Effector memory CD4-positive, alpha-beta T cell (primary cell): ENCODE measurements at places on chromosomes 1 and 21.

DNA sequence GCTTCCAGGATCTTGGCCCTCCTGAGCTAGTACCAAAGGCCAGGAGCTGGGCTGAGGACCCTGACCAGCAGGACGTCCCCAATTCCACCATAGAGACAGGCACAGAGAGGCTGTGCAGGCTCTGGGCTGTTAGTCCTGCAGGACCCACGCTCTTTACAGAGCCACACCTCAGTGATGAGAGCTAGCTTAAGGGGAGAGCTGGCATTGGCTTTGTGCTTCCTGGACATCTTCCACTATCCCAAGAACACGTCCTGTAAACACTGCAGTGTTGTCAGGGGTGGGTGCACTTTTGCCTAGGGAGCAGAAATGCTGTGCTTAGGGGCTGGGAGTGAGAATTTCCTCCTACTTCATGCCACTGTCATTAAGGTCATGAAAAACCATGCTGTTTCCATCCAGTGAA, 91.7 kb upstream of the EDN2 start:
- no peak for DNase-seq

- no peak for DNase-seq
These were observed 25.5 kb upstream of the RBBP5 start for GRCh38 chr1:205147191-205147835.

- no peak for DNase-seq
These were observed 5.0 kb upstream of the AHCYL1 start for GRCh38 chr1:109979489-109980091.

- no peak for DNase-seq
These were observed 173.5 kb downstream of the DISC1 start for GRCh38 chr1:231800108-231800507.

GRCh38 chr1:89363196-89363595, 663 bp upstream of the GBP6 start:
- no peak for DNase-seq

GRCh38 chr1:192225266-192225665, 67.0 kb downstream of the RGS18 start:
- DNase-seq = no peak

DNA sequence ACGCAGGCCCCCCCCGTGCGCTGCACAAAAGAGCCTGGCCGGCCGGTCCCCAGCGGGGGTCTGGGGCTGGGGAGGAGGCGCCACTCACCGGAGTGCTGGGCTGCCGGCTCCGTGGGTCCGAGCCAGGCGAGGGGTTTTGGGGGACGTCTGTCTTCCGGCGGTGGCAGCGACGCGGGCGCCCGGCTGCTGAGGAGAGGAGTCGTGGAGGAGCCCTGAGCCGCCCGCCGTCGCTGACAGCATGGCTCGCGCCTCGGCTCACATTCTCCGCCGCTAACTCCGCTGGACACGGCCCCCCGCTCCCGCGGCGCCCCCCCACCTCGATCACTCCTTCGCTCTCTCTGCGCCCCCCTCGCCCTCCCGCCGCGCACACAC, 649 bp downstream of the AHDC1 start:
- no peak for DNase-seq

DNA sequence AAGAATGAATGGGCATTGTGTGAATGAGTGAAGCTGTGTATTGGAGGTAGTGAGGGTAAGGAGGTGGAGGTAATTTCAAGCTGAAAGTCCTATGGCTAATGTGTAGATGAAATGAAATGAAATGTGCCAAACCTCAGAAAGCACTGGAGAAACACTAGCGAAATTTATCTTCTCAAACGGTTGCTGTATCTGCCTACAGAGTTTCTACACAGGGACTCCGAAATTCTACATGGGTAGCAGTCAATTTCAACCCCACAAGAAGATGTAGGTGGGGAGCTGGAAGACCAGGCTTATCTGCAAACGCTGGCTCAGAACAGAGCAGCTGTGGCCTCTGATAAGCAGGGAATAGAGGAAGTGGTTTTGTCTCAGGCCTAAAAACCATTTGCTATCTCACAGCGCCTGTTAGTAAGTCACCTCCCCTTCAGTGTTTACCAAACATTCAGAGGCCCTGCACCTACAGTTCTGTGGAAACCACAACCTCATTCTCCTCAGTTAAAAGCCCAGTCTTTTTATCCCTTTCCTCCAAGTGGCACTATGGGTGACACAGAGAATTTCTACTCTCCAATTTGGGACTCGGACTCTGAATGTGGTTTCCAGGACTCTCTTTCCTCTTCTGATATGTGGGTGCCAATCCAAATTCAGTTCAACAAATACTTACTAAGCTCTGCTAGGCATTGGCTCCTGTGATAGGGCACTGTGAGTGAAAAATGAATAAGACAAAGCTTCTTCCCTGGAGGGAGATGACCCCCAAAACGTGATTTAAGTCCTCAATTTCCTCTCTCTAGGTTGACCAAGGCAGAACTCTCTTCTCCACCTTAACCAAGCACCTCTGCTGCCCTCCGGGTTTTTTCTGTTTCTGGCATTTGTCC, 17.2 kb upstream of the SLAMF6 start:
- DNase-seq = peak; percentile 44

- DNase-seq = peak; percentile 84
These were observed at the start of gene GCLM for GRCh38 chr1:93909146-93910050. TSS of gene GCLM (minus strand) at chr1:93909430. CDS start at chr1:93909163, 267 bp downstream.

DNA sequence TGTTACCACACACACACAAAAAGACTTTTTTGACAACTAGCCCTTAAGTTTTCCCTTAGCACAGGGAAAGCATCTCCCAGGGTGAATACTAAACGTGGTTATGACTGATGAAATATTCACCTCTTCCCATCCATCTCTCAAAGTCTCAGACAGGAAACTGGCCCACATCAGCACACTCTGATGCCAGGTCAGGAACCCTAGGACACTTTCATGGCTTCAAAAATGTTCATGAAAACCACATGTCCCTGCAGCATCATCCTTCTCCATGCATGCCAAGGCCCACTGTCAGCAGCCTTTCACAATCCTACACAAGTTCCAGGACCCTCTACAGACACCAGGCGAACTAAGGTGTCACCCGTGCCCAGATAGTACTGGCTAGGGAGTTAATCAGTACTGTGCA, 68.7 kb downstream of the DNTTIP2 start:
- no peak for DNase-seq

DNA sequence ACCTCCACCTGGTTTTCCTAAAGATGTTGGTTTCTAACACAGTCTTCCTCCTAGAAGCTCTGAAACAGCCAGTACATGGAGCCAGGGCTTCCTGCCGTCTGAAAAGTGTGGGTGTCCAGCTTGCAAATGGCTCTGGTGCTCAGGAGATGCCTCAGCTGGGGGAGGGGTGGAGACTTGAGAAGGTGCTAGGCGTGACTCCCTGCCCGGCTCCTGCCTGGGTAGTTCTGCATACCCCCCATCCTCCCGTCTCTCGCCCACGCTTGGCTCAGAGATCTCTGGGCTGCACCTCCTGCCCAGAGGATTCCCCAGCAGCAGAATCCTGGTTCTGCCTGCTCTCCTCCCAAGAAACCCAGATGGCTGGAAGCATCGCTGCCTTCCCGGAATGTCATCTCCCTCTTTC, 16.9 kb downstream of the STUM start:
- DNase-seq = no peak

- no peak for DNase-seq
These were observed 34.7 kb downstream of the LRP8 start for GRCh38 chr1:53293123-53293522.

- DNase-seq = no peak
These were observed 34.2 kb downstream of the JUN start for GRCh38 chr1:58749646-58750045.

GRCh38 chr1:206468571-206468970, 1.7 kb upstream of the IKBKE start:
- DNase-seq = no peak

GRCh38 chr1:1470626-1471388, 758 bp upstream of the ATAD3B start:
- DNase-seq = no peak

GRCh38 chr1:82994616-82995263, 1004.2 kb downstream of the TTLL7 start:
- no peak for DNase-seq

DNA sequence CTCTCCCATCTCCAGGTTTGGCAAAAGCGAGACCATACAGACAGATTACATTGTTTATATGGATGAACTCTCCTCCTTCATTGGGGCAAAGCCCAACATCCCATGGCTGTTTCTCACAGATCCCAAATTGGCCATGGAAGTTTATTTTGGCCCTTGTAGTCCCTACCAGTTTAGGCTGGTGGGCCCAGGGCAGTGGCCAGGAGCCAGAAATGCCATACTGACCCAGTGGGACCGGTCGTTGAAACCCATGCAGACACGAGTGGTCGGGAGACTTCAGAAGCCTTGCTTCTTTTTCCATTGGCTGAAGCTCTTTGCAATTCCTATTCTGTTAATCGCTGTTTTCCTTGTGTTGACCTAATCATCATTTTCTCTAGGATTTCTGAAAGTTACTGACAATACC, 26.4 kb downstream of the FMO3 start:
- no peak for DNase-seq

- no peak for DNase-seq
These were observed 27.3 kb downstream of the SPSB1 start for GRCh38 chr1:9319789-9320519.

DNA sequence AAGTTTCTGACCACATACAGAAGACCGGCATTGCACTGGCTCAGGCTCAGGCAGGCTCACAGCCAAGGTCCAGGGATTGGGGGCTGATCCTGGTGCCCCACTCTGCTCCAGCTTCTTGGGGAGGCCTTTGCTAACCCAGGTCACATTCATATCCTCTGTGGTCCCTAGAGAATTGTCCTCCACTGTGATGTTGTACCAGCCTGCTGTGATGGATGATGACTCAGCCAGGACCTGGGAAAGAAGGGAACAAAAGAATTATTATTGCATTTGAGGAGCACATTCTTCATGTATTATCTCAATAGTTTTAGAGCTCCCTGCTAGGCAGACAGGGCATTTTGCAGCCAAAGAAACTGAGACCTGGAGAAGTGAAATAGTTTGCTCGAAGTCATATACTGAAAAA, 114.3 kb upstream of the ETV3 start:
- no peak for DNase-seq

- no peak for DNase-seq
These were observed 201.2 kb downstream of the TOMM20 start for GRCh38 chr1:234927312-234927970.

DNA sequence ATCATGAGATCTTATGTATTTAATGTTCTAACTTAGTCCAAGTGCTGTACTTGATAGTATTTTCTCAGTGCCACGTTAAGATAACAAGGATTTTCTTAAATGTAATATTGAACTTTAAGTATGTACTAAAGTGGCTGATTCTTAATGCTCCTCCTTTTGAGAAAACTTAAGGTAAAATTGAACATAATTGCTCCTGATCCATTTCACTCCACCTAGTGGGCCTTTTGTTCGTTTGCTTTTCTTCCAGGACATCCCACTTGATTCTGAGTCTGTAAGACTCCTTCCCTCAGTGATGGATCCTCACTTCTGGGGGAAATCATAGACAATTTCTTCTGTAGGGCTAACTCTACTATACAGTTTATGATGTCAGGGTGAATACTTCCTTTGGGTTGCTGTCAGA, 173.1 kb downstream of the LMO4 start:
- no peak for DNase-seq

DNA sequence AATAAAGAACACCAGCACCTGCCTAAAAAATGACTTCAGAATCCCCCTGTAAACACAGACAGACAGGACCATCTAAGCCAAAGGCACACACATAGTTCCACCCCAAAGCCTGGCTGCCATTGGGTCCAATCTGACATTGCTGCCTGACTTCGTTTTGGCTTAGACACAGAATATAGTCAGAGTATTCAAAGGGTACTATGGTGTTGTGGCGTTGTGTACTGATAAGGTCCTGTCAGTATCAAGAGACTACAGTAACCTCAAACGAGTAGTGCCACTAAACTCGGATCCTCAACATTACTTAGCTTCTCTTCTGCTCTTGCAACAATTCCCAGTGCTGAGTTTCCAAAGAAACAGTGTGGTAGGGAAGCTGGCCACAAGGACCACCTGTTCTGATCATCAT, 169.3 kb upstream of the NR5A2 start:
- no peak for DNase-seq

- no peak for DNase-seq
These were observed 199.9 kb upstream of the CTTNBP2NL start for GRCh38 chr1:112196008-112196588.

- DNase-seq = no peak
These were observed 157.3 kb upstream of the RUNX1 start for GRCh38 chr21:35206141-35207125.

GRCh38 chr1:22806584-22806983, 95.9 kb downstream of the EPHB2 start:
- no peak for DNase-seq

DNA sequence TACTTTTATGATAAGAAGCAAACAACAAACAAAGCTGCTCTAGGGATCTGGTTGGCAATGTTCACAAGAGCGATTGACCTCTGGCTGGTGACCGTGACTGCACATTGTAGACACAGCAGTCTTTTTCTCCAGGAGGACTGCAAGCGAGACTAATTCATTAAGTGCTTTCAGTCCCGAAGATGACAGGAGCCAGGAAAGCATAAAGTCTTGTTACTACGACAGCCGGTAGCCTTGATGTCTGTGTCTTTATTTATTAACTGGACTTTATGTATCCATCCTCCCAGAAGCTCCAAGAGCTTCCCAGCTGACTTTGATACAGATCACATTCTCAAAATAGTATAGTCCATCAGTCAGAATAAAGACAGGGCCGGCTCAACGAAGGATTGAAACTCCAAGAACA, 18.2 kb downstream of the FAM163A start:
- no peak for DNase-seq

- no peak for DNase-seq
These were observed 20.4 kb upstream of the GNG12 start for GRCh38 chr1:67853704-67854103.

- DNase-seq = no peak
These were observed 186.0 kb downstream of the PSMG1 start for GRCh38 chr21:38997051-38997842.

GRCh38 chr1:20719261-20719660, 1.5 kb upstream of the KIF17 start:
- DNase-seq = no peak

DNA sequence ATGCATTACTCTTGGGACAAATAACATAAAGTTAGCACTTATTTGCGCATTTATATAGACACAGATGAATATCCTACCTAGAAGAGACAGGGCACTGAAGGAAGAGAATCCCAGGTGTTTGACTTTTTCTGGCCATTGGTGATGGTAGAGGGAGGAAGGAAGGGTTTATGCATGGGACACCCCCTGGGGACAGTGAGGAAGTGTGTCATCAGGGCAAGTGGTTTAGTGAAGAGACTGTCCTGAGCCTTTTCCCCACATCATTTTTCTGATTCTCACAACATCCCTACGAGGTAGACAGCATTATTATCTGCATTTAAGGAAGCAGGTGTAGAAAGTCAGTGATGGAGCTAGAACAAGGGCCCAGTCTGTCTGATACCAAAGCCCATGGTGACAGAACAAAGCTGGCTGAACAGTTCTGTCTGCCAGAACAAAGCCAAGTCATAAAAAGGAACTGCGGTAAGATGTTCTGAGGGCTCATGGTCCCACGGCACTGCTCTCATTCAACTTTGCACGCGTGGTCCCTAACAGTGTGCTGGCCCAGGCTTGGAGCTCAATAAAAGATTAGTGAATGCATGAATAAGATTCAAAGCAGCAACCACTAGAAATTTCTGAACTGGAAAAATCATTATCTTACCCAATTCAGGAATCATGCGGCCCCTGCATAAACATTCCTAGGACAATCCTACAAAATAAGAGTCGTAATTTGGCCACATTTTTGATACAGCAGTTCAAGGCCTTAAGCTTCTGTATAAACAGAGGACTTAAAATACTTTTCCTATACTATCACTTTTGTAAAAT, 12.2 kb upstream of the CDC42BPA start:
- DNase-seq = no peak

- DNase-seq = no peak
These were observed 365.6 kb upstream of the ST6GALNAC5 start for GRCh38 chr1:76501586-76502219.
